GM04504 (cell line): ENCODE measurements at places on chromosomes 5 and 9.

GRCh38 chr5:35058374-35058788, 10.6 kb upstream of the AGXT2 start:
- no peak for DNase-seq

DNA sequence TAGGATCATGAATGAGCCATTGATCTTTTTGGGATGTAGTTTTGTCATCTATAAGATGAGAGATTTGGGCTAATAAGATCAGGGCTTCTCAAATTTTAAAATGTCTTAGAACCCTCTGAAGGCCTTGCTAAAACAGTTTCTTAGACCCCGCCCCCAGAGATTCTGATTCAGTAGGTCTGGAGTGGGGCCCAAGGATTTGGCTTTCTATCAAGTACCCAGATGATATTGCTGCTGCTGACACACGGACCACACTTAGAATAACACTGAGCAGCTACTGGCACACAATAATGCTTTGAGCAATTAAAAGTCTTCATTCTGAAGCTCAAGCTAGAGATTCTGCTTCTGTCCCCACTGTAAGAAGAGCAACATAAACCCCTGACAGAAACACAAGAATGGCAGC, 216.7 kb downstream of the SMARCA2 start:
- no peak for DNase-seq

- no peak for DNase-seq
Observed at GRCh38 chr9:69963803-69964202, 79.8 kb upstream of the MAMDC2 start.

GRCh38 chr5:40983781-40984180, 74.5 kb downstream of the C7 start:
- DNase-seq = no peak

GRCh38 chr5:45521067-45521466, 175.1 kb downstream of the HCN1 start:
- DNase-seq = peak; percentile 0

- no peak for DNase-seq
Observed at GRCh38 chr9:19643875-19644274, 145.0 kb downstream of the SLC24A2 start.

- no peak for DNase-seq
Observed at GRCh38 chr5:10870791-10871190, 109.8 kb upstream of the DAP start.

- peak; percentile 28 for DNase-seq
Observed at GRCh38 chr9:119216651-119217331, 152.4 kb downstream of the BRINP1 start.

DNA sequence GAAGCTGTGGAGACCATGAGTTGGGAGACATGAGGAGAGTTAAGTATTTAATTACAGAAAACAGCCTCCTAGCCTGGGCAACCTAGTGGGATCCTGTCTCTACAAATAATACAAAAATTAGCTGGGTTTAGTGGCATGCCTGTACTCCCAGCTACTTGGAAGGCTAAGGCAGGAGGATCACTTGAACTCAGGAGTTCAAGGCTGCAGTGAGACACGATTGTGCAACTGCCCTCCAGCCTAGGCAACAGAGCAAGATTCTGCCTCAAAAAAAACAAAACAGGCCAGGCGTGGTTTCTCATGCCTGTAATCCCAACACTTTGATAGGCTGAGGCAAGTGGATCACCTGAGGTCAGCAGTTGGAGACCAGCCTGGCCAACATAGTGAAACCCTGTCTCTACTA, 52.6 kb downstream of the AQP7 start:
- DNase-seq = no peak
